Fibroblast of skin of right biceps (primary cell): ENCODE measurements at places on chromosomes 12 and 14.

DNA sequence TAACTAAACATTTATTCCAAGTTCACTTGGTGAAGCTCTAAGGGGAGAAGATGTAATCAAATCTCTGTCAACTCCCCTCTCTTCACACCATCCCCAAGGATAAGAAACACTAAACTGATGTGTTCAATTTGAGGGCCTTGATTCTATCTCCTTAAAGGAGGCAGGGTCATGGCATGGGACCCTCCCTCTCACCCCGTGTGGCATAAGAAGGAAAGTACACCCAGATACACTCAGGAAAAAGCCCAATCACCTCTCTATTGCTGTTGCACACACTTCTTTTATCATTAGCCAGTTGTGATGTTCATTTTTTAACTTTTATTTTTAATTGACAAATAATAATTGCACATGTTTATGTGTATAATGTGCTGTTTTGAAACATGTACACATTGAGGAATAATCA lies 35.1 kb downstream of the WASHC3 start:
- DNase-seq = no peak

GRCh38 chr12:75853626-75854025 lies 177.9 kb downstream of the PHLDA1 start:
- no peak for DNase-seq

GRCh38 chr12:50677858-50678257 lies 86.0 kb upstream of the ATF1 start:
- peak; percentile 37 for DNase-seq

- no peak for DNase-seq
These were observed 186.1 kb downstream of the FOXG1 start for GRCh38 chr14:28952666-28953065.

DNA sequence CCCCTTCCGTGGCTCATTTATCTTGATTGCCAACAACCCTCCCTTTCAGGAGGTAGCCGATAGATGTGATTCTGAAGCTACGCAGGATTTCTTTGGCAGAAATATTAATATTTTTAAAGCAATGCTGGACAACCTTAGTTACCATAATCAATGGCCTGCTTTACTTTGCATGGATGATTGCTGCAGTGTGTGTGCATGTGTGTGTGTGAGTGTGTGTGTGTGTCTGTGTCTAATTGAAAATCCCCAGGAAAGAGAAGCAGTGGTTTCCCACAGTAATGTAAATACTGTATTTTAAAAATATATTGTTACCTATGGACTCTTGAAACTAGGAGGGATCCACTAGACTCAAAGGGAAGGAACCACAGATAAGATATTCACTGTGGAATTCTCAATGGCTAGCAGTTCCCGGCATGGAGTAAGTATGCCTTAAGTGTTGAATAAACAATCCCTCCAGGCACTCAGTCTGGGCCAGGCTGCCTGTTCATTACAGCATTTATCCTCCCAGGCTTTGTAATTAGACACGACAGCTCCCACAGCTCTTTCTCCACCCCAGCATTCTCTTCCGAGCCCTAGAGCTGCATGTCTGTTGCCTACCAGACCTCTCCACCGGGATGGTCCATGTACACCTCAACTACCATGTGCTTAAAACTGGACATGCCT lies 22.5 kb upstream of the C14orf132 start:
- no peak for DNase-seq

GRCh38 chr12:51247523-51248206 lies 9.0 kb downstream of the DAZAP2 start:
- DNase-seq = no peak

DNA sequence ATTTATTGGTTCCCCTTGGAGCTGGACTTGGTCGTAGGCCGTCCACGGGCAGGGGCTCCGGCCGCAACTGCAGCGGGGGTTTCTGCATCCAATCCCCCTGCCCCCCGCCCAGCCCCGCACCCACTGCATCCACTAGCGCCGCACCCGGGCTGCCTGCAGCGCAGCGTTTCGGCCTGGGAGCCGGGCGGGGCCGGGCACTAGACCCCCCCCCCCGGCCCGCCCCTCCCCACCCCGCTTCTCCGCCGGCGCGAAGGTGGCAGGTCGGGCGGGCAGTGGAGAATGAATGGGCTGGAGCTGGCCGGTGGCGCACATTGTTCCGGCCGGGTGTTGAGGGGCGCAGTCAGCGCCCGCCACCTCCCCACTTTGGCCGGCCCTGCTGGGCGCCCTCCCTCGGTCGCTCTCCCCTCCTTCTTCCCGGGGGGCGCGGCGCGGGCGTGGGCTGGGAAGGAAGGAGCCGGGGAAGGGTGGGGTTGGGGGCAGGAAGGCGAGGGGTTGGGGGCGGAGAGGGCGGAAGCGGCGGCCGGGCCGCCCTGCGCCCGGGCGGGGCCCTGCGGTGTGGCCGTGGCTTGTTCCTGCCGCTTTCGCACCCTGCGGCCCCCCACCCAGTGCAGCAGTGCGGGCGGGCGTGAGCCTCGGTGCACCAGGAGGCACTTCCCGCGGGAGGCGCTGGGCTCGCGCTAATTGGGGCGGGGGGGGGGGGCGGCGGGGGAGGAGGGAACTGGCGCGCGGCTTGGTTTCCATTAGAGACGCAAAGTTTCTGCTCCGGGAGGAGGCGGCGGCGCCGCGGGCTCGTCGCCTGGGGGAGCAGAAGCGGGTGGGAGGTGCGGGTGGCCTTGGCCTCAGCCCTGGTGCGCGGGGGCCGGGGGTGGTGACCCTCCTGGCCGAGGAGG lies 841 bp downstream of the CALM1 start:
- peak; percentile 56 for DNase-seq

DNA sequence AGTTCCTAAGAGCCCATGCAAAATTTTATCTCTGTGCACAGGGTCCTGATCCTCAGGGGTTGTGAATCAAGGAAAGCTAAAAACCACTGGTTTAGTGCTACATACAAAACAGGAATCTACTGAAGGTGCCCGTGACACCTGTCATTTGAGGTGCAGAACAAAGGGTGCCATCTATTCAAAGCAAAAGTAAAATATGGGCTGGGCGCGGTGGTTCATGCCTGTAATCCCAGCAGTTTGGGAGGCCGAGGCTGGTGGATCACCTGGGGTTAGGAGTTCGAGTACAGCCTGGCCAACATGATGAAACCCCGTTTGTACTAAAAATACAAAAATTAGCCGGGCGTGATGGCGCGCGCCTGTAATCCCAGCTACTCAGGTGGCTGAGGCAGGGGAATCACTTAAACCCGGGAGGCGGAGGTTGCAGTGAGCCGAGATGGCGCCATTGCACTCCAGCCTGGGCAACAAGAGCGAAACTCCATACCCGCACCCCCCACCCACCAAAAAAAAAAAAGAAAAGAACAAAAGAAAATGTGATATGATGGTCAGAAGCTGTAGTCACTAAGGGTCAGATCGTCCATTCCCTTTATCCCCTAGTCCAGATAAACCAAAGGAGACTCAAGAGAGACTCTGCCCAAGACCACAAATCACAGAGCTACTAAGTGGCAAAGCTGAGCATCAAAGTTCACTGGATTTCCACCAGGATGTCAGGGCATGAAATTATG lies 3.4 kb downstream of the PPTC7 start:
- no peak for DNase-seq

GRCh38 chr14:38197001-38197783 lies 10.5 kb upstream of the SSTR1 start:
- peak; percentile 74 for DNase-seq

DNA sequence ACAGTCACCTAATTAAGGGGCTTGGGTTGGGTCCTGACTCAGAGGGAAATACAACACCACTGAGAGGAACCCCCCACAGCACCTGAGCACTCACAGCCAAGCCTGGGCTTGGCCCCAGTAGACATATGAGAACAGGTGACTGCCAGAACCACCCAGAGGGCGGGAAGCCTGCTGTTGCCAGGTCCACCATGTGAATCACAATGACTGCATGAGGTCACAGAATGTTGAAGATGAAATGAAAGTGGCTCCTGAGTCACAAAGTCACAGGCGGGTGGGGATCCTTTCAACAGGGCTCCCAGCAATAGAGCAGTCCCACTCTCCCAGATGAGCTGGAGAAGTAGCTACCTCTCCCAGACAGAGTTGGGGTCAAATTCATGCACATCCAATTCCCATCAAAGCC lies at the start of gene LRRC74A:
Gene LRRC74A (plus strand): TSS at position 287 of the 400 bp plus-strand sequence. CDS start 290 bp downstream, outside the sequence.
- DNase-seq = no peak

- no peak for DNase-seq
These were observed 74.4 kb upstream of the VRK1 start for GRCh38 chr14:96722736-96723135.

DNA sequence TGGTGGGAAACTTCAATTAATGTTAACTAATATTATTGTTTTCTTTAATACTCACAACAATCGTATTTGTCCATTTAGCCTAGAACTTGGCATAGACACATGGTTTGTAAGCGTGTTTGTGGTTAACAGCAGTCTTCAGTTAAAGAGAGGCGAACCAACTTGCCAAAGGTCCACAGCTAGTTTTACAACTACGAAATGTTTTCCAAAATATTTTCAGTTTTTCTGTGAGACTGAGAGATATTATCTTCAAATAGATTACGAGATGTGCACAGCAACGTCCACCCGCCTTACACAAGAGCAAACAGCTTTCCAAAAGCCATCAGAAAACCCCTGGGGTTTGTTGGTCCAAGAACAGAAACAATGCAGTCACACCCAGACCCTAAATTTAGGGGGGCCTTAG lies 58.6 kb upstream of the RASSF3 start:
- DNase-seq = no peak

DNA sequence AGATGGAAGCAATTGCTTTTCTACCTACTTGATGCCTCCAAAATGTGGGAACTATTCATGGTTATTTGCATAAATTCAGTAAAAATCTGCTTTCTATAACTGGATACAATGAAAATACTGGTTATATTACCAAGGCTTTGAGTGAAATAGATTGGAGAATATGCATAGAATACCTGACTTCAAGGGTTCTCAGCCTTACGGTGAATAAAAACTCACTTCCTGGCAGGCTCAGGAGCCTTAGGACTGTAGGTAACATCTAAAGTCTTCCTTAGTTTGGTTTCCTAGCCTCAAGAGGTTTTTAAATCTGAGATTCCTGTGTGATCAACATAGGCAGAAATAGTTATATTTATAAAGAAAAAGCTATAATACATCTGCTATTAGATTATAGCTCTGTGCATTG lies 158.6 kb downstream of the SLC41A2 start:
- DNase-seq = no peak

GRCh38 chr14:103133210-103134140 lies 10.2 kb downstream of the TNFAIP2 start:
- DNase-seq = no peak

- no peak for DNase-seq
These were observed 37.4 kb downstream of the CAMKK2 start for GRCh38 chr12:121259074-121259473.

GRCh38 chr14:101761881-101762529 lies 496 bp downstream of the PPP2R5C start:
- peak; percentile 18 for DNase-seq

- DNase-seq = peak; percentile 67
These were observed 156.8 kb upstream of the TMEM260 start for GRCh38 chr14:56422703-56423213.

DNA sequence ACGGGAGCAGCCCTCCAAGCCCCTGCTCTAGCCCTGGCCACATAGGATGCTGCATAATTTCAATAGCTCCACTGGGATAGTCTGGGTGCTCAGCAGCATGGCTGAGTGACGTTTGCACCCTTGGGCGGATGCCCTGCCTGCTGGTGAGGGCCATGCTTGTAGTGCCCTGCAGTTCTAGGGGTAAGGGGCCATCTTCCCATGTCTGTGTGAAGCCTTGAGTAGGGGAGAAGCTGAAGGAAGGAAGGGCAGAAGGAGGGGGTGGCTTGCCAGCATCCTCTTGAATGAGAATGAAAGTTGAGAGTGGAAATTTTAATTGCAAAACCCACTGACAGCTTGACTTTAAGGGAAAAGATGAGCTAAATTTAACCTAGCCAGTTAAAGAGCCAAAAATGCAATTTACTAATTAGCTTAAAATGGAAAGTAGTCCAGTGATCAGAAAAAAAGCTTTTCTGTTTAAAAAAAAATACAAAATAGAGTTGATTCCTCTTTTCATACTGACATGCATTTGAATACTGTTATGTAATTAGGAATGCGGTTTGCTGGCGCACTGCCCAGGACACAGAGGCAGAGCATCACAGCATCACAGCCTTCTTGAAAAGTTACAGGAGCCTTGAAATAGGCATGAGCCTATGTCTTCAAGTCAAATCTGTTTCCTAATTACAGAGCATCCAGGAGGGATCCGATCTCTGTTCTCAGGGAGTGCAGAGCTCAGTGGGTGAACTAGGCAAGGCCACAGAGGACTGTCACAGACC lies 18.5 kb upstream of the EML1 start:
- DNase-seq = peak; percentile 72

GRCh38 chr12:93852173-93852591 lies 175.0 kb downstream of the CRADD start:
- no peak for DNase-seq

DNA sequence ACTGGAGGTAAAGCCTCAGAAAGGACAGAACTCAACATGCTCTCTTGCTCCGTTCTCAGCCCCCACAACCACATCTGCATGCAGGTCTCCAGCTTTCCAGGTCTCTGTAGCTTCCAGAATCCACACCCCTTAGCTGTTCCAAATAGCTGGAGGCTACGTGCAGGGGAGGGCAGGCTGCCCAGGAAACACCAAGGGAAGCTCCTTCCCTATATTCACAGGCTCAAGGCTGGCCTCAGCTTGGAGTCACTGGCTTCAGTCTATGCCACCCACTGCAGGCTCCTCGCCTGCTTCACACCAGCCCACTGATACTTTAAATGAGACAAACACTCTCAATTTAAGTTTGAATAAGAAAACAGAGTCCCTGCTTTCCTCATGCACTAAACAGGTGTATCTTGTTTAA lies 73.3 kb downstream of the ASCL4 start:
- DNase-seq = no peak

- DNase-seq = no peak
These were observed 211.5 kb upstream of the FOXN3 start for GRCh38 chr14:89628521-89628920.

- no peak for DNase-seq
These were observed 8.0 kb upstream of the WDR20 start for GRCh38 chr14:102131741-102132140.

DNA sequence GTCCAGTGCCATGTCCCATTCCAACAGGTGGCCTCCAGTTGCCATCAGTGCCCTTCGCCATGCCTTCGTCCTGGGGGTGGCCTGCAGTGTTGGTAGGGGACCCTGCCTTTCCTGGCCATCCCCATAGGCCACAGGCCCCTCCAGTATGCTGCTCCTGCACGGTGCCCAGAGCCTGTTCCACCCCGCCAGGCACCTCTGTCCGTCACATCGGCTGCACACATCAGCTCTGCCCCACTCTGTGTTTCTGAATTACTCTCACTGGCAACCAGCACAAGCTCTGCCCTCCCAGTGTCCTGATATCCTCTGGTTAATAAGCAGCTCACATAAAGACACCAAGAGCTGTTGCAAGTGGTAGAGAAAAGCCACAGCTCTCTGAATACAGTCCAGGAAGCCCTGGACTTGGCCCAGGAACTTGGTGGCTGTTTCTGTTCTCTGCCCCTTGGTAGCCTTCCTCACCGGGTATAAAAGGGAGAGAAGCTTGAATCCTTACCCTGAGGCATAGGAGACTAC lies 31.3 kb upstream of the ATP2A2 start:
- DNase-seq = no peak

- DNase-seq = no peak
These were observed 177.5 kb upstream of the ATF7IP start for GRCh38 chr12:14187966-14188365.

GRCh38 chr14:68113343-68113930 lies 293.9 kb downstream of the RAD51B start:
- DNase-seq = peak; percentile 86

- no peak for DNase-seq
These were observed 88.7 kb upstream of the KCNA1 start for GRCh38 chr12:4820971-4821370.

GRCh38 chr12:40752011-40752410 lies 59.8 kb downstream of the CNTN1 start:
- no peak for DNase-seq
